ENCODE measurements at places on chromosomes 1 and 21.

DNA sequence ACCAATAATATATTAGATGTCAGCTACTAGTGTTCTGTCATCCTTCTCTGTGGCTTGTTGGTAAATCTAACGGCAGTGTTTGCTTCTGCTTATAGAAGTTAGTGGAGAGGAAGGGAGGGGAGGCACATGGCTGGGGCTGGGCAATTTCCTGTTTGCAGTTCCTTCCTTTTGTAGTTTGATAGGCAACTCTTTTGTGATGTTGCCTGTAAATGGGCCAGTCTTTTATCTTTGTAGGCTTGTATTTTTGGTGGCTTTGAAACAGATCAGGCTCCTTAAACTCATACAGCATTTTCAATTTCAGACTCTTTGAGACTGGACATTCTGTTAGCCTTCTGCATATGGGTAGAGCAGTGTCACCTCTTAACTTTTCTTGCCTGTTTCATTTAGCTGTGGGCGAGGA is 48.1 kb downstream of the CDC14A start:
- peak; percentile 20 for DNase-seq

GRCh38 chr1:168621356-168621755 is 45.0 kb downstream of the XCL1 start:
- DNase-seq = no peak

- DNase-seq = no peak
These were observed 2.6 kb downstream of the NAXE start for GRCh38 chr1:156594190-156594589.

GRCh38 chr1:171988243-171988885 is 147.1 kb downstream of the DNM3 start:
- no peak for DNase-seq

DNA sequence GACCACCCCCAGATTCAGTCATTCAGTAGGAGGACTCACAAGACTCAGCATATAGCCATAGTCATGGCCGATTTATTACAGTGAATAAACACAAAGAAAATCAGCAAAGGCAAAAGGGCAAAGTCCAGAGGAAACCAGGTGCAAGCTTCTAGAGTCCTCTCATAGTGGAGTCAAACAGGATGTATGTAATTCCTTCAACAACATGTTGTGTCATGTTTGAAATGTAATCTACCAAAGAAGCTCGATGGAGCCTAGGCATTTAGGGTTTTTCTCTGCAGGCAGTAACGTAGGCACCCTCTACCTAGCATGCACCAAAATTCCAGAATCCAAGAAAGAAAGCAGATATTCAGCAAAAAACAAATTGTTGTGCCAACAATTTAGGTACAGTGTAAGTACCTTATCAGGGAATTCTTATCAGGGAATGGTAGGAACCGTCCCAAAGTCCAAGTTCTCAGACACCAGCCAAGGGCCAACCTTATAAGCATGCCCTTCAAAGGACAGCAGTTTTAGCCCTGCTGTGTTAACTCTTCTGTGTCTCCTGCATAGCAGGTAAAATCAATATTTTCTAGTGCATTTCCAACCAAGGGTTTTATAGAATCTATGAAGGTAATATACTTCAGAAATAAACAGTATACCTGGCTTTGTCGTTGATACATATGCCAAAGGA is 16.1 kb upstream of the SLAMF6 start:
- no peak for DNase-seq

DNA sequence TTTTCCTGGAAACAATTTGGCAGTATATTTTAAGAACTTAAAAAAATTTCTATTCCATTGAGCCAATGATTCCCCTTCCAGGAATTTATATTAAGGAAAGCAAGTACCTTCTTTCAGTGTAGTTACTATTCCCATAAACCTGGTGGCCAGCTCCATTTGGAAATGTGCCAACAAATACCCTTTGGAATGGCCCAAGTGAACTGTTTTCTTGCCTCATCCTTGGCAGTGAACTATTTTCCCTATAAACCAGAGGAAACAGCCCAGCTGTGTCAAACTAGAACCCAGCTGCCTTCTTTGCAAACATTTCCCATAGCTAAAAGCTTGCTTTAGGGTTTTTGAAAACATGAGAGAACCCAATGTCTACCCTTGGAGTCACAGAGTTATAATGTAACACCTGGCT is 496.9 kb downstream of the NEGR1 start:
- DNase-seq = no peak

DNA sequence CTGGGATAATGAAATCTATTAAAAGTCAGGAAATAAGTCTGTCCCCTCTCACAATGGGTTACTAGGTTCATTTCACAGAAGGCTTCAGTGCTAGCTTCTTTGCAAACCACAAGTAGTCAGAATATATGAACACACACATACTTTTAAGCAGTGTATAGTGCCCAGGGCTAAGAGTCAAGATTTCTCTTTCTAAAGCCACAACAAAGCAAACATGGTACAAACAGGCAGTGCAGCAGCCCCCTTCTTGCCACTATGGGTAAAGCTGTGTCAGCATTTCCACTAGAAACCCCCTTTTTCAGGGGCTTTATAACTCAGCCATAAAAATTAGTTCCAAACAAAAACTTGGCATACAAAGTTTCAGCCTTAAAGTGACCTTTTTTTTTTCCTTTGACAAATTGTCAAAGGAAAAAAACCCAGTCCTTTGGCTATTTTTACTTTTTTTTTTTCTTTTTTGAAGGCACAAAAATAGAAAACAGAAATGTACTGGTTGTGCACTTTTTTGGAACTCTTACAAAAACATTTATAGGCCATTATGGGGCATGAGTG is 315.4 kb downstream of the LMO4 start:
- DNase-seq = no peak

DNA sequence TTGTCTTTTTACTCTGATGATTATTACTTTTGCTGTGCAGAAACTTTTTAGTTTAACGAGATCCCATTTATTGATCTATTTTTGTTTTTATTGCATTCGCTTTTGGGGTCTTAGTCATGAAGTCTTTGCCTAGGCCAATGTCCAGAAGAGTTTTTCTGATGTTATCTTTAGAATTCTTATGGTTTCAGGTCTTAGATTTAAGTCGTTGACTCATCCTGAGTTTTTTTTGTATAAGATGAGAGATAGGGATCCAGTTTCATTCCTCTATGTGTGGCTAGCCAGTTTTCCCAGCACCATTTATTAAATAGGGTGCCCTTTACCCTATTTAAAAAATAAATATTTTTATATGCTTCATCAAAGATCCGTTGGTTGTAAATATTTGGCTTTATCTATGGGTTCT is 13.2 kb downstream of the MAN1C1 start:
- DNase-seq = no peak

- no peak for DNase-seq
These were observed 8.5 kb downstream of the CHD5 start for GRCh38 chr1:6171548-6172124.

- no peak for DNase-seq
These were observed 33.4 kb upstream of the ARHGAP29 start for GRCh38 chr1:94270801-94271203.

DNA sequence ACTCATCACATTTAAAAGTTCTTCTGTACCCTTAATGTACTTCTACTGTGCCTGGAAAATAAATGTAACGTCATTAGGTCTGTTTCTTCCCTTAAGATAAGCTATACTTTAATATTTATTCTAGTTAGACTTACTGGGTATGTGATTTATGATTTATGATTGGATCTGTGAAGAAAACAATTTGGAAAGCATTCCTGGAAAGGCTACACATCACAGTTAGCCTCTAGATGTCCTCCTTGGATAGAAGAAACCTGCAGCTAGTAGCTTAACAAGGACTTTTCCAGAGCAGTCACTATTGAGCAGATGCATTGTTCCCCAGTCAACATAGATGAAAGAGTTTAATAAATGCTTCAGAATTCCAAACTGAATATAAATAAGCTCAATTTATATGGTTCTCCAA is 22.2 kb upstream of the ABL2 start:
- DNase-seq = no peak

DNA sequence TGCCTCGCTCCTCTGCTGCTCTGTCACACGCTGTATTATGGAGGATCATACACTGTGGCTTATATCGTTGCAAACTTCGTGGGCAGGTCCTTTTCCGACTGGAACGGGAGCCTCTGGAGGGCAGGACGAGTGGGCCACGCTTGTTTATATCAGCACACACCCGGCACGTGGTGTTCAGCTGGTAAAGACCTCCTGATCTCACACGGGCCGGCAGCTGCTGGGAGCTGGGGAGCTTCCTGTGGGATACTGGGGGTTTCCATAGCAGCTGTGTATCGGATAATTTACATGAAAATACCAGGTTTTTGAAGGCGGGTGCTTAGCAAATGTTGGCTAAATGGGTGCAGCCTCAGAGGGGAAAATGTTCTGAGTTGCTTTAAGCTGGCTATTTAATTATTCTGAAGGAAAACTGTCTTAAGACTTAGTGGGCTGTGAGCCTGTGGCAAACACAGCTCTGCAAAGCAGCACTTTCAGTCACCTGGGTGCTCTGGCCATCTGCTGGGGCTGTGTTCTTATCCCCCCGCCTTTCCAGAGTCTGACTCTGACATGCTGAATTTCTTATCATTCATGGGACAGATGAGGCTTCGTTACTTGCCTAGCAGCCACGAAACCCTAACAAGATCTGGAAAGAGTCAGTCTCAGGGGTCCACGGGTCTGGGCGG is 103.6 kb upstream of the GCLM start:
- no peak for DNase-seq

DNA sequence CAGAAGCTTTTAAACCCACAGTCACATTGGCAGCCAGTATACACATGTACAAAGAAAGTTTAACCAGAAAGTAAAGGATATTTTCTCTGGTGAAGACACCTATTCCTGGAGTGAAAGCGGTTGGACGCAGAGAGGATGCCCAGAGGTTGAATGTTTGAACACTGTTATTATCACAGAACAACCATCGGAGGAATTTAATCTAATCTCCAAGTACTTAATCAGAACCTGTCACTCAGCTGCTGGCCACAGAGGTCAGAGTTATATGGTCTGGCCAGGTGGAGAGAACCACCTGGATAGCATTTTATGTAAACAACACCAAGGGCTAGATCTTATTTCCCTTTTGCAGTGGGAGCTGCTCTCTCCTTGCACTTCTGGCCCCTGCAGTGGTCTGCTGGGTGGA is 29.4 kb downstream of the SPATA46 start:
- no peak for DNase-seq

DNA sequence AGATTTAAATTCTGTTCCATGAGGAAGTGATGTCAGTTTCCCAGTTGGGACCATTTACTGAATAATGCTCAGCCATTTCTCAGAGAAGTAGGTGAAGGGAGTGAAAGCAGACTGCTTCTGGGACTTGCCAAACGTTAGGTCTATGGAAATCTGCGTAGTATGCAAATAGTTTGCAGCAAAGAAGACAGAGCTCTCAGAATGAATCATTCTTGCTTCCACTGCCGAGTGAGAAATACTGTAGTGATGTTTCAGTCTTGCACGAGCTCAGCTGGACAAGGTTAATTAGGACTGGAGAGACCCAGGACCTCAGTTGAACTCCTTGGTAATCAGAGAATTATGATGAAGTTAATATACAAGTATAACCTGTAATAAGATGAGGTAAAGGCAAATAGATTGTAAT is 317.7 kb upstream of the DAB1 start:
- DNase-seq = no peak

- no peak for DNase-seq
These were observed 79.3 kb downstream of the ADARB1 start for GRCh38 chr21:45153358-45154318.

DNA sequence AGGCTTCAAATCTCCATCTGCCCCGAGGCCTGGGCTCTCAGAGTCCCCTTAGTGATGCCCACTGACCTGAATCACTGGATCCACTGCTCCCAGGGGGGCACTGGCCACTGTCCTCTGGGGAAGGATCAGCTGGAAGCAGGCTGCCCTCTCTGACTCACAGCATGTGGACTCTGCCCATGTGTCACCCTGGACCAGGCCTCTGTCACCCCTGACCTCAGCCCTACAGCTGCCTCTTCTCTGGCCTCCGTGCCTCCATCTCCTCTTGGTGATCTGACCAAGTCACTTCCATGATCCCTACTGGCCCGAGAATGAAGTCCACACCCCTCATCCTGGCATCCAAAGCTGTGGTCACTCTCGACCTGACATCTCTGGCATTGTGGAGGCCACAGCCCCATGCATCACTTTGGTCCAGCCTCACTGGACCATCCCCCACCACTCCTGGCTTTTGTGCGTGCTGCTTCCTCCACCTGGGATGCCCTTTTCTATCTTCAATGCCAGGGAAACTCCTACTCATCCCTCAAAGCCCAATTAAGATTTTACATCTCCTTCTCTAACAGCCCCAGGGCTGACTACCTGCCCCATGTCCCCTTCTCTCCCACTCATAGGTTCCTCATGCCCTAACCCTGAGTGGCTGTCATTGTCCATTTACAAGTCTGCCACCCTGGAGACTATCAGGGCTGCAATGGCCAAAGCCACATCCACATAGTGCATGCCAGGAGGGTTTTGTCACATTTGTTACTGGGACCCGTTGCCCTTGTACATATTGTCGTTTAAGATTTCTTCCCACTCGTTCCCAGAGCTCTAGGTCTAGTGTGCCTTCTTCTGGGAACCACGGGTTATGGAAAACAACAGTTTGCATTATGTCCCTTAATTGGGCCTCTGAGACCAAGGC is 685.0 kb downstream of the MATN1 start:
- DNase-seq = no peak

DNA sequence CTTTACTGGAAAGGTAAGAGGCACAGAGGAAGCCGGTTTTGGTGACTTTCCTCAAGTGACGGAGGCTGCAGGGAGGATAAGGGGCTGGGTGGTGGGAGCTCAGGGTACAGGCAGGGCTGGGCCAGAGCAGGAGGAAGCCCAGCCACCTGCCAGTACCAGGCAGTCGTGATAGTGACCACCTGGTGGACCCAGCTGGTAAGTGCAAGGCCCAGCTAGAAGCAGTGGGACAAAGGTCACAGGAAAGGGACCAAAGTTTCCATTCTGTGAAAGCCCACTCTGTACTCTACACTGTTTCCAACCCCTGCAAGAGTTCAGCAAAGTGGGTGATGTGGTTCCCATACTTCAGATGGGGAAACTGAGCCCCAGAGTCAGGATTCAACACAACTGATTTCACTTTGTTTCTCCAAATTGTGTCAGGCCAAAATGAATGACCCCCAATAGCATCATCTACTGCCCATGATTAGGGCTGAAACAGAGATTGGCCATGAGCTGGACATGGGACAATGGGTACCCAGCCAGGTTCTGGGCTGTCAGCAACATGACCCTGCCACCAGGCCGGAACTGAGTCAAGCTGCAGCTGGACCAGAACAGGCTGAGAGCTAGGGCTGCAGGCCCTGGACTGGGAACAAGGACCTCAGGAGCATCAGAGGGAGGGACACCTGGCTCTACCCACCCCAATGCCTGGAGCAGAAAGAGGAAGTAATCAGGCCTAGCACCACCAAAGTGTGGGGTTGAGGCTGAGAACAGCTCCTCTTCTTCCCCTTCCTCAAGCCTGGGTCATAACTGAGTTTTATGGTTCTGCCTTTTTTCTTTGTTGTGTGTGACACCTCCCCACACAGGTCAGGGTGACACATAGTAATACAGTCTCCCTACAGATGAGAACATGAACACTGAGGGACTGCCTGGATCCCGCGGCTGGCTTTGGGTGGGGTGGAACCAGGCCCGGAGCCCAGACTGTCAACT is 50.2 kb downstream of the KCNN3 start:
- no peak for DNase-seq

Measured in stimulated activated CD4-positive, alpha-beta T cell treated with anti-CD3 and anti-CD28 coated beads, Interleukin-1b, Interleukin-23, amount 100 ng/mL, for 1 hour (primary cell).